ENCODE measurements at places on chromosomes 2 and 18. TPM values are rescaled to one million over a fixed set of nuclear protein-coding genes. Genes with fewer than 3 reads are reported as not detected.

- no peak for DNase-seq
Measured at GRCh38 chr2:207497596-207497995, 32.2 kb upstream of the CREB1 start.

CTIF gene
- 137 TPM for total RNA-seq

- DNase-seq = no peak
Measured at GRCh38 chr2:2502201-2502549, 171.1 kb upstream of the MYT1L start.

GRCh38 chr2:2107141-2107540 lies 223.9 kb downstream of the MYT1L start:
- DNase-seq = no peak

- DNase-seq = no peak
Measured at GRCh38 chr2:189483980-189484740, 42.9 kb downstream of the WDR75 start.

LRRC30 gene
- not detected for total RNA-seq

- DNase-seq = no peak
Measured at GRCh38 chr2:79982445-79982844, 322.1 kb downstream of the LRRTM1 start.

- DNase-seq = no peak
Measured at GRCh38 chr18:58438958-58439300, 190.0 kb downstream of the ALPK2 start.

DNA sequence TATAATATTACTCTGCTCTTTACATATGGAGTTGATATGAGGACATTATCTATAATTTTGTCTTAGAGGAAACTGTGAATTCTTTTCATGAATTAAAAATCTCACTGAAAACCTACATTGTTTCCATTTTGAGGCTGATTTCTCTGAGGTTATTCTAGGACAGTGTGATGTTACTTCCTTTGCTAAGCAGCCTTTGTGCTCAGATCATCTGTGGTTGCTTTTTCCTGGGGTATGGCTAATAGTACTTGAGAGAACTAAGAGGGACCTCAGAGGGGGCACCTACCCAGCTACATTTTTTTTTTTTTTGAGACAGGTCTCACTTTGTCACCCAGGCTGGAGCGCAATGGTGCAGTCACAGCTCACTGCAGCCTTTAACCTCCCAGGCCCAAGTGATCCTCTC lies 8.7 kb upstream of the MPP4 start:
- DNase-seq = no peak

DNA sequence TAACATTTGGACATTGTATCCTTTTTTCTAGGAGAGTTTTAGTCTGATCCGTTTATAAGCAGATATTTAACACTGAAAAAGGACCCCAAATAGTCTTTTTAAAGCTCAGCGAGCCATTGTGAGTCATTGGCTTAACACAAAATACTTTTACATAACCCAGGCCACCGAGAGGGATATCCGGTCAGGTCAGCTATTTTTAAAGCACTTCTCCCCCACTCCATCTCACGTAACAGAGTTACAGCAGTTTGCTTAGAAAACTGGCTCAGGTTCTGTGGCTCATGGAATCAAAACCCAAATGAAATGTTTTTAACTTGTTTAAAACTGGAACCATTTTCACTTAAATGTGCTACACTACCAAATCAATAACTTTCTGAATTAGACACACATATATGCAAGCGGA lies 23.9 kb downstream of the COL4A3 start:
- no peak for DNase-seq

- DNase-seq = no peak
Measured at GRCh38 chr2:7736646-7737305, 819.6 kb downstream of the RNF144A start.

All from tibial nerve (tissue), 4 donors.